ENCODE measurements at places on chromosomes 2 and 18.

- no peak for DNase-seq
These were observed 8.4 kb upstream of the TRABD2A start for GRCh38 chr2:84889332-84889731.

GRCh38 chr2:180240774-180241173 lies 233.7 kb upstream of the CWC22 start:
- no peak for DNase-seq

GRCh38 chr2:237600205-237600846 lies 9.8 kb upstream of the RAB17 start:
- DNase-seq, result no peak

GRCh38 chr18:61435064-61435652 lies 101.9 kb downstream of the CDH20 start:
- DNase-seq, result no peak

DNA sequence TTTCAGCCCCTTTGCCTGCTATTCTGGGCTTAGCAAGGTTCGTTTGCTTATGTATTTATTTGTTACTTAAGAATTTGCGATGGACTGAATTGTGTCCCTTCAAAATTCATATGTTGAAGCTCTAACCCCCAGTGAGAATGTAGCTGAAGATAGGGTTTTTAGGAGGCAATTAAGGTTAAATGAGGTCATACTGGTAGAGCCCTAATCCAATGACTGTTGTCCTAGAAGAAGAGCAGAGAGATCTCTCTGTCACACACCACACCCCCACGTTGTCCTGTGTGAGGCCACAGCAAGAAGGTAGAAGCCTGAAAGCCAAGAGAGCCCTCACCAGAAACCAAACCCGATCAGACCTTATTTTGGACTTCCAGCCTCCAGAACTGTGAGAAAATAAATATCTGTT lies 66.7 kb downstream of the KIAA1328 start:
- DNase-seq, result no peak

DNA sequence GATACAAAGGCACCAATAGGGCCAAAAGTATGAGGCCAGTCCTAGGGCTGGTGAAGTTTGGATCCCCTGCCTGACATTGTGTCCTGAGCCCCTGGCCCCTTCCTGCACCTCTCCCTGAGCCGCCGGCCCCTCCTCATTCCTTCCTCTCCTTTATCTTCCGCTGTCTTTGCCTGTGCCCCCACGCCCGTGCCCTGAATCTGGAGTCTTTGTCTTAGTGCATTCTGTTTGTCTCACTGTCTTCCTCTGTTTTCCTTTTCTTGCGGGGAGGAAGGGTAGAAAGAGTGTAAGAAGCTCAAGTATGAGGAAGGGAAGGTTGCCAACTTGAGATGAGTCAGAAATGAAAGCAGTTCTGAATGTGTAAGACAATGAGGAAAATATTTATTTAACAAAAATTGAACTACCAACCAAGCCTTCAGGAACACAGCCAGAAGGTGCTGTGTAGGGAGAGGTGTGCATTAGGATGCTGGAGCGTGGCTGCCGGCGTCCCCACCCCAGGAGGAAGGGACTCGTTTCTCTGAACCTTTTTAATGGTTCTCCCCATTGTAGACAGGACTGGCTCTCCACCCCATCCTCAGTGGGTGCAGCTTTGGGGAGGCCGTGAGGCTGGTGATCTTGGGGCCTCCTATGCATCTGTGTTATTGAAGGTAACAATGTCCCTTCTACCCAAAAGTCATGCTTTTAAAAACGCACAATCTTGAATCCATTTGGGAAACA lies 133.1 kb downstream of the NEDD4L start:
- no peak for DNase-seq

GRCh38 chr2:68796295-68796905 lies 61.8 kb downstream of the ARHGAP25 start:
- DNase-seq, result no peak

DNA sequence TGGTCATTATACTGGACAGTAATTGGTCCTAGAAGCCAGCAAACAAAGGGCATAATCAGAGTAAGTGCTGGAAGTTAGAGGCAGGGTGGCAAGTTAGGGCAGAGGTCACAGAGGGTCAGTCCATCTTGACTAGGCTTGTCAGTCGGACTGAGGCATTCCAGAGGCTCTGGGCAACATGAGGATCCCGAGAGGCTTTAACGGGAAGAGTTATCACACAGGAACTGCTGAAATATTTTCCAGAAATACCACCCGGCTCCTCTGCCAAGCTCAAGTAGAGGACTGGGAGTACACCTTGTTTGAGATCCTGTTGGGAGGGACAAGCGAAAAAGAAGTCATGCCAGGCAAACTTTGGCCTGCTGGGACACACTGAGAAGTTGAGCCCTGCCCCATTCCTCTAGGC lies 13.7 kb downstream of the C2orf81 start:
- DNase-seq, result no peak

DNA sequence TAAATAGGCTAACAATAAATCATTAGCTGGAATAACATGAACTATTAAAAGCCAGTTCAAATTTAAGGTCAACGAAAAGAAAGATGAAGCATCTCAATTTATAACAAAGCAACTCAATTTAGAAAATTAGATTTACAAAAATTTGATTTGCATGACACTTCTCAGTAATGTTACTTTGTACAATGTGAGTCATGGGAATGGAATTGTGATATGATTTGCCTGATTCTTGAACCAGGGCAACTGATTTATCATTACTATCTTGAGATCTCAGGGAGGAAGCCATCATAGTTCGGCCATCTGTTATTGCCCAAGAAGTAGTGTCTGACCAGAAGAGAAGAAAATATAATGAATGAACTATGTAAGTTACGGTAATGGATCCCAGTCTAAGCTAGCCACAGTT lies 193.1 kb downstream of the RIT2 start:
- no peak for DNase-seq

- DNase-seq, result no peak
These were observed 22.1 kb downstream of the OTOF start for GRCh38 chr2:26455670-26456439.

GRCh38 chr2:229920011-229920641 lies 1.7 kb downstream of the TRIP12 start:
- DNase-seq, result no peak

- DNase-seq, result no peak
These were observed 451.4 kb downstream of the EIPR1 start for GRCh38 chr2:2926009-2926857.

DNA sequence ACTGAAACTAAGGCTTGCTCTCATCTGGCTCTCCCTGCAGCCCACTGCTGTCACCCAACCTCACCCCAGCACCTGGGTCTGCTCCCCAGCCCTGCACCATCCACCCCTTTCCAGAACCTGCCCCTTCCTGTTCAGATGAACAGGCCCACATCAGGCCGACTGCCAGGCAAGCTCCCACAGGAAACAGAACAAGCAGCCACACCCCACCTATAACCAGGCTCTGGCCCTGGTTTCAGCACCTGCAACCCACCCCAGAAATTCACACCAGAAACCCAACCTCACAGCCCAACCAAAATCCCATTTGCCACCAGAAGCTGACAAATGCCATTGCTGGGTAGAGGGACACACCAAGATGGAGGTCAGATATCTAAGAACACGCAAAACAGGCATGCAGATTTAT lies 159.2 kb upstream of the ID2 start:
- no peak for DNase-seq

- DNase-seq, result no peak
These were observed 114.1 kb upstream of the MSH2 start for GRCh38 chr2:47288864-47289263.

DNA sequence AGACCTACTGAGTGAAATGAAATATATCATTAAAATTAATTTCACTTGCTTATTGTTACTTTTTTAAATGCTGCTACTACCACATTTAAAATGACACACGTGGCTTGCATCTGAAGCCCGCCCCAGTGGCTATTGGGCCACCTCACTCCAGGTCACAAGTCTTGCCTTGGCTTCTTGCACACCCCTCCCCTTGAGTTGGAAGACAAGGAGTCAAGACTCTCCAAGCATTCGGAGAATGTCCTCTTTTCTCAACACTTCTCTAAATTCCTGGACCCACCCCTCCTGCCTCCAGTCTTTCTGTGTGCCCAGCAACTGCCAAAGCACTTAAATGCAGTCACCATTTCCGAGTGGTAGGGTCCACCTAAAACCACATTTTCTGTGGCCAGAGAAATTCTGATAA lies 73.4 kb downstream of the ZBTB7C start:
- no peak for DNase-seq

DNA sequence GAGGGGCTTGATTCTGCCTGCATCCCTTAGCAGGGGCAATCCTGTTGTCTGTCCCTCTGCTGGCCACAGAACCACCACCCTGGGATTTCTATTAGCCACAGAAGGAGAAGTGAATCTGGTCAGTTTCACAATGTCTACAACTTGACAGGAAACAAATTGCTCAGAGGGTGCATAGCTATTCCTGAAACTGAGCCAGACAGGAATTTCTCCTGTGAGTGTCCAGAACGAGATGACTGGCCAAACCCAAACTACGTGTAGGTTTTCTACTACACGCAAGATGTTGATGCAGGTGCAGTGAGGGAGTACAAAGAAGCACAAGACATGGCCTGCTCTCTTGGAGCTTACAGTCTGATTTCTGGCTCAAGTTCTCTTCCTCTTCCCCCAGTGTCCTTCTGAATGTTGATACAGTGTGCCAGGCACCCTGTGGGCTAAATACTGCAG lies 201.9 kb downstream of the CLIP4 start:
- no peak for DNase-seq
